Effector memory CD8-positive, alpha-beta T cell (primary cell): ENCODE measurements at places on chromosomes 3 and 15.

DNA sequence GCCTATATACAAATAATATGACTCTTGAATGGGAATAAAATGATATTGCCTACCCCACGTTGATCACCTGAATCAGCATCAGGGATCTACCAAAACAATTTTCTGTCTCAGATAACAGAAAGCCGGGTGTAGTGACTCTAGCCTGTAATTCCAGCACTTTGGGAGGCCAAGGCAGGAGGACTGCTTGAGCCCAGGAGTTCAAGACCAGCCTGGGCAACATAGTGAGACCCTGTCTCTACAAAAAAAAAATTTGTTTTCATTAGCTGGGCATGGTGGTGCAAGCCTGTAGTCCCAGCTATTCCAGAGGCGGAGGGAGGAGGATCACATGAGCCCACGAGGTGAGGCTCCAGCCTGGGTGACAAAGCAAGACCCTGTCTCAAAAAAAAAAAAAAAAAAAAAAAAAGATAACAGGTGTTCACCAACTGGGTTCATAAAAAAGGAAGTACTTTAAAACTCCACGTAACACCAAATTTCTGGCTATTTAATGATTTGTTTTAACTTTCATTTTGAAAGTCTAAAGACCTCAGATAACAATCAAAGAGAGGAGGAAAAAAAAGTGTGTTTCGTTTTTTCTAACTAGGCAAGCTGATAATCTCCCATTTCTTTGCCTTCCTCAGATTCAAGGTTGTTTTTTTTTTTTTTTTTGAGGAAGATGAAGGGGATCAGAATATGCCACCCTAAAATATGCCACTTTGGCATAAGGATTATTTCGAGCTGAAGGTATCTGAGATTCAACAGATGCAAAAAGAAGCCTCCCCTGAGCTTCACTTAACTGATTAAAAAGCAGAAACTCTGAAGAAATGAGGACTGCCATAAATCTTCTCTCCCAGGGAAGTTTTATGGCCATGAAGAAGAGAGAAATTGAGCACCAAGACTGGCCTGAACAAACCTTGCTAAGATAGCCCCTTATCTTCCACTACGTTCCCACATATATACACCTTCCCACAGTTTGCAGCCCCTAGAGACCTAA, 44.1 kb downstream of the TRANK1 start:
- no peak for DNase-seq

DNA sequence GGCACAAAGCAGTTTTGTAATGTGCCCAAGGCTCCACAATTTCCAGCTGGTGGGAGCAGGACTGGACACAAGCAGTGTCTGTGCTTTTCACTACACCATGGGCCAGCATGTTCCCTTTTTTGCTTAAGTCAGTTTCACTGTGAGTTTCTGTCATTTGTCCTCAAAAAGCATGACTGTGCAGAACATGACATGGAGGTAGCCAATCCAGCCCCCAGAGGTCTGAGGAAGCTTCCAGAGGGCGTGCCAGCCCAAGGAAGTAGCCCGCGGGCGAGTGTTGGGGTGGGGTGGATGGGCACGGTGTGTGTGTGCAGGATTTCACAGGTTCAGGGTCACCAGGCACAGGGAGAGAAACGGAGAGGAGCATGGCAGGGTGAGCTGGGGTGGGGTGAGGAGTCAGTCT, 8.0 kb upstream of the EEFSEC start:
- no peak for DNase-seq

GRCh38 chr3:66577426-66578203, 76.8 kb upstream of the LRIG1 start:
- DNase-seq: no peak

DNA sequence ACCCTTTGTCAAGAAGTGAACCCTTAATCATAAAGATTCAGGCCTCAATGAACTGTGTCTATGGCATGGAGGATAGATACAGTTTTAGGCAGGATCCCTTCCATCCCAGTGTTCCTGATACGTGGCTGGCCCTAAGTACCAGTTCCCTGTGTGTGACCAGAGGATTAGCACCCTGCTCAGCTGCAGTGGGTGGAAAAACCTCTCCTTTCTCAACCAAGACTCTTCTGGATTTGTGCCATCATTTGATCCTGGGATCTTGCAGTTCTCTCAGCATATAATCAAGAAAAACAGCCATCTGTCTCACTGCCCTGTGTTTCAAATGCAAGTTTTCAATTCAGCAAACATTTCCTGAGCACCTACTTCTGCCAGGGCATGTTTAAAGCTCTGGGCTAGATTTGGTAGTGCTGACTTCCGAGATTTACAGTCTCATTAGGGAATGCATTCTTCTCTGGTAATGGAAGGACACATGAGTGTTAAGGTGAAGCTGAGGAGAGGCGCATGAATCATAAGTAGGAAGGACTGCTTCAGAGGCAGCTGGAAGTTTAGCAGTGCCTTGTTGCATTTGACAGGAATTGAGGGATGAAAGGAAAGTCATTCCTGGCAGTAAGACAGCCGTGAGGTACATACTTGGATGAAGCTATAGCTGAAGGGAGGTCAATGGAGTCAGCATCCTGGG, 388.3 kb downstream of the MFSD1 start:
- no peak for DNase-seq

DNA sequence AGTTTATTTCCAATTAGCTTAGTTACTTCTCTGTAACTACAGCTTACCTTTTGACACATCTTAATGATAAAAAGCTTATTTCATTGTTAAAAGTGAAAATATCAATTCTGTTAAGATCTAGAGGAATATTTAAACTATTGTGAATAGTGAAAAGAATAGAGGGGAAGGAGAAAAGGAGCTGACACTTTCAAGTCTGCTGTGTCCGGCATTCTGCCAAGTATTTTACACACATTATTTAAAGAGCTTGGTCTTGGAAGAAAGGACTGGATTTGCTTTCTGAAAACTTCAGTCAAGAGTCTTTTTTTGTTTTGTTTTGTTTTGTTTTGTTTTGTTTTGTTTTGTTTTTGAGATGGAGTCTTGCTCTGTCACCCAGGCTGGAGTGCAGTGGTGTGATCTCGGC, 34.8 kb downstream of the CCDC80 start:
- no peak for DNase-seq

- DNase-seq: no peak
Observed at GRCh38 chr3:158782283-158782989, 19.4 kb upstream of the MFSD1 start.

- DNase-seq: no peak
Observed at GRCh38 chr15:89384176-89384604, 49.6 kb upstream of the POLG start.

GRCh38 chr3:10998542-10998941, 6.0 kb downstream of the SLC6A1 start:
- DNase-seq: no peak

DNA sequence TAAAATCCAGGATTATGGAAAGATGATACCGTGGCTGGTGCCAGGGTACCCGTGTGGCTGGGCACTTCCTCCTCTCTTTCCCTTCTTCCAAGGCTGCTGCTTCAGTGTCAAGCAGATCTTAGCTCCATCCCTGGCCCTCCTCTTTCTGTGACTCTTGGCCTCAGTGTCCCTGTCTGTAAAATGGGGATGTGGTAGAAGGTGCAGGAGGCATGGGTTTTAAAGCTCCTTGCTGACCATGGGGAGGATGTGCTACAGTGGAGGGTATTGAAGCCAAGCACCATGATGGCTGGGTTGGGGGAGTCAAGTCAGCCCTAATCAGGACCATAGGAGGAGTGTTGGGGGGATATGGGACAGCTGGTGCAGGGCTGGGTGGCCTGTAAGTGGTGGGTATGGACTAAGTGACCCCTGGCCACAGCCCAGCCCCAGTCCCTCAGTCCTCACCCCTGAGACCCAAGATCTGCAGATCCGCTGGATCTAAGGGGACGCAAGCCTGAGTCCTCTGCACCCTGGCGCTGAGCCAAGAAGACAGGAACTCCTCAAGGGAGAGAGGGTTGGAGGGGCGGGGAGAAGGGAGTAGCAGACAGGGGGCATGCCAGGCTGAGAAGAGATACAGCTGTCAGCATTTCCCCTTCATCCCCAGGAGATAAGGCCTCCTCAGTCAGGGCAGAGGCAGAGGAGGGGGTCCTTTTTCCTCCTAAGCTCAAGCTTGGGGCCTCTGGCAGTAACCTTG, 12.0 kb downstream of the PTH1R start:
- no peak for DNase-seq

DNA sequence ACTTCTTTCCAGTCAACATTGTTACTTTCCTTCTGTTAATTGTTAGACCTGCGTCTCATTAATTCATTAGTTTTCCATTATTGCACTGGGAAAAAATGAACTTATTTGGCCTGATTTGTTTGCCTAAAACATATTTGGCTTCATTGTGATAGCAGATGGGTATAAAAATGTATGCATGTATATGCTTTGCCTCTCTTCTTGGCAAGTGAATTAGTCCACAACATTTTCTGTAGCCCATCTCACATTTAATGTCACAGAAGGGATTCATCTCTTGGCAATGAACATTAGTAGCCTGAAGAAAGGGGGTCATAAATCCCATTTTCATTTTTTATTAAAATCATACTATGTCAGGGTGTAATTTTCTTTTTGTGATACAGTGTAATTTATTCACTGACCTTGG, 125.2 kb downstream of the TUSC7 start:
- no peak for DNase-seq

DNA sequence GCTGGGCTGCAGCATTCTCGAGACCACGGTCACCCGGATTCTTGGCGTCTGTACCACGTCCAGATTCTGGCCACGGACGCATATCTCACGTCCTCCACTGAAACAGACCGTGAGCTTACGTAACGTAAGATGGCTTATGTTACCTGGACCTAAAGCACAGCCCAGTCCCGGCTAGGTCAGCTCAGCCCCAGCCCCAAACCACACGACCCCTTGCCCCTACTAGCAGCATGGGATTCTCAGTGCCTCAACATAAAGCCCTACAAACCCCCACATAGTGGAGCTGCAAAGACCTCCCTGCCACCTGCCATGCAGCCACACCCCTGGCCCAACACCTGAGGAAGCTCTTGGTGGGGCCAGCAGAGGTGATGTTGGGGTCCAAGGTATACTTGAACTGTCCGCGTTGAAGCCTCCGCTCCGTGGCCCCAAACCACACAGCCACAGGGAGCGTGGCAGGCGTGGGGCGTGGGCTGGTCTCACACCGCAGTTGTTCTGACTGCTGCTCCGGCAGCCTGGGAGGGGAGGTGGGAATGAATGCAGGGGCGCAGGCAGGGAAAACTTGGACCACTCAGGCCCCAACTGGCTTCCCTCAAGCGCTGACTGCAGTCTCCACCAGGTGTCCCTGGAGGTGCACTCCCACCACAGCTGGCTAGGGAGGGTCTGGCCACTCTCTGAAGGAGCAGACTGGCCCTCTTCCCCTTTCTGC, 14.5 kb downstream of the PLXNB1 start:
- DNase-seq: no peak
